ENCODE measurements at places on chromosomes 11 and 22. TPM values are rescaled to one million over a fixed set of nuclear protein-coding genes. Genes with fewer than 3 reads are reported as not detected.
A peak's percentile ranks its signal among the peaks of the same experiment; 100 is the strongest.

DNA sequence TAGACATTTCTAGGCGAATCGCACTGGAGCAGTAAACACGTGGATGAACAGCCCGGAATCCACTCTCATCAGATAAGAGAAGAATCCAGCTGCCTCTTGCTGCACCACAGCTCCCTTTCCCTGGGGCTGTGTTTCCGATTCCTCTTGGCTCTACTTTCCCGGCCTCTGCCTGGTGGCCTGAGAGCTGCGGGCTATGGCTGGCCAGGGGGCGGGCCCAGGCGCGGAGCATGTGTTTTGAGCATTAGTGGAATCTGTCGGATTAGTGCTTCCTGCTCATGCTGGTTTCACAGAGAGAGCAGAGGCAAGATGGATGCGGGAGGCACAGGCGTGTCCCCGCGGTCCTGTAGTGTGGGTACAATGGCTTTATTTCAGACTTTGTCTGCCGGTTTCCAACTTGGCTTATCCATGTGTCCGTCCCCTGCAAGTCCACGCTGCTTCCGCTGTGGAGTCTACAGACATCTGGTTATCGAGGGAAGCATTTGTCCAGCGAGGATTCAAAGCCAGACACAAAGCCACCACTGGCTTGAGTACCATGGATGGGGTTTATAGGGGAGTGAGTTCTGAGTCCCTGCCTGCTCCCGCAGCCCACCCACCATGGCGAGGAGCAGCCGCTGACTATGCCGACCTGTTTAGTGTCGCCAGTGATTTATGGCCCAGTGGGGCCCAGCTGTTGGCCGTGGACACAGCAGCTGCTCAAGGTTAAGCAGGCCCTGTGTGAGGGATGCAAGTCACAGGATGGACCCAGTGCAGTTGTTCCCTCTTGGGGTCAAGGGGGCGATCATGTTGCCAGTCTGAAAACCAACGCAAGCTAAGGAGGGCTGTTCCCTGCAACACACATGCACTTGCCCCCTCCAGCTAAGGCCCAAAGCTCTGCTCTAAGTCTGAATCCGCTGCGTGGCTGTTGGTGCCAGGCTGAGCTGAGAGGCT is 43.3 kb upstream of the EP300 start:
- no peaks in the 10 kb centered on the region for H3K36me3 ChIP-seq
- no peak overlapping the region for H3K4me3 ChIP-seq
- peak; percentile 58 for DNase-seq
- no peaks in the 10 kb centered on the region for H3K27me3 ChIP-seq
- peaks cover 23% of the 10 kb centered on the region for H3K4me1 ChIP-seq

DNA sequence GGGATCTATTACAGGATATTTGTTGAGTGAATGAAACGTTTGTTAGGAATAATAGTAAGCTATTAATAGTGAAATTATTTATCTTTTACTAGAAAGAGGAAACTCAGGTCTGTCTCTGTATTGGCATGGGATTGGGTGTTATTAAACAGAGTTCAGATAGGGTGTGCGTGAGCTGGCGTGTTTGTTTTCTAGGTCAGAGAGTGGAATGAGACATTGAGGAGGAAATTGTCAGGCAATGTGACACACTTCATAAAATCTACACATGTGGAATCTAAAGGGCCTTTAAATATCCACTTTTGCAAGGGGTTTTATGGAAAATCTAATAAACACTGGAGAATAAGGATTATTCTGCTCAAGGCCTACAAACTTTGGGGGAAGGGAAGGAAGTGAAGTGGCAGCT is 552.9 kb downstream of the NTM start:
- H3K4me3 ChIP-seq = no peak overlapping the region
- H3K36me3 ChIP-seq = no peaks in the 10 kb centered on the region
- H3K27me3 ChIP-seq = no peaks in the 10 kb centered on the region
- H3K27ac ChIP-seq = no peak overlapping the region

GRCh38 chr11:46364056-46364455 is 16.8 kb downstream of the DGKZ start:
- peaks cover 19% of the 10 kb centered on the region for H3K36me3 ChIP-seq
- no peak overlapping the region for H3K4me3 ChIP-seq
- H3K4me1 ChIP-seq = peaks cover 22% of the 10 kb centered on the region

GRCh38 chr11:3102641-3102921 is 45.4 kb upstream of the CARS1 start:
- no peaks in the 10 kb centered on the region for H3K27me3 ChIP-seq
- no peak overlapping the region for H3K27ac ChIP-seq
- H3K4me3 ChIP-seq = no peak overlapping the region

- H3K27me3 ChIP-seq = peaks cover 10% of the 10 kb centered on the region
- DNase-seq = peak; percentile 65
- no peaks in the 10 kb centered on the region for H3K36me3 ChIP-seq
- no peak overlapping the region for H3K27ac ChIP-seq
These were observed 48.5 kb upstream of the PRDM11 start for GRCh38 chr11:45097721-45098493.

- H3K27me3 ChIP-seq = no peaks in the 10 kb centered on the region
- no peak for DNase-seq
- no peaks in the 10 kb centered on the region for H3K36me3 ChIP-seq
- H3K4me1 ChIP-seq = peaks cover 12% of the 10 kb centered on the region
- peak overlapping the region; percentile 54 for H3K4me3 ChIP-seq
These were observed 471 bp upstream of the CEP126 start for GRCh38 chr11:101914341-101914737.

DNA sequence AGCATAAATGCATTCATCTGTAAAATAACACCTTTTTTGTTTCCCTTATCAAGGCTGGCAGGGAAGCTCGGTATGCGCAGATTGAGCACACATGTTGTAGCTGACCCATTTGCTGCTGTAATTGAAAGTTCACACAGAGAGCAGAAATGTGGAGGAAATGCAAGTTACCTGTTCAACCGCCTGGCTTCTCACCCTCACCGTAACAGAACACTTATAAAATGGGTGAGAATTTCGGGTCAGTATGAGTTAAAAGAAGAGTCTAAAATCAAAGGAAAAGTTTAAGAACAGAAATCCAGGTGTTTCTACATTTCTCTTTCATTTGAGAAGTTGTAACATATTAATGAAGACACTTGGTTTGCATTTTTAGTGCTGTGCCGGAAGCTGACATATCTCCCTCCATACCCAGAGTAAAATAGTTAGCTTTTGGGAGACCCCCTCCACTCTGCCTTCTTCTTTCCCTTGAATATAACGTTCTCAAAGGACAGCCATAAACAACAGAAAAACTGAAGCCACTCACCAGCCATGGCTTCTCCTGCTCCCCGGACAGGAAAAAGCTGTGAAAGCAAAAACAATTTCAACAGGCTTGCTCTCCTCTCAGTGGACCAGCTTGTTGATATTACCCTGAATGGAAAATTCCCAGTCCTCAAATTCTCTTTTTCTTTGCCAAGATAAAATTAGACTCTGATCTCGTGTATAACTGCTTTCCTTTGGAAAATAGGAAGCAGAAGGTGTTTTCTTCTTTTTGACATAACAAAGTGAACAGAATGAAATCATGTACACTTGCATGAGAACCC is at the start of gene CASP12:
Gene CASP12, minus strand, starts transcription at position 570 of the 794 bp plus-strand sequence.
- H3K27ac ChIP-seq = no peak within 1 kb of the TSS
- H3K36me3 ChIP-seq = no peaks in the 10 kb centered on the region
- H3K4me3 ChIP-seq = no peak within 1 kb of the TSS
- H3K4me1 ChIP-seq = peaks cover 5% of the 10 kb centered on the region
- DNase-seq = no peak

GRCh38 chr11:121575963-121576290 is 123.2 kb upstream of the SORL1-AS1 start:
- H3K27me3 ChIP-seq = no peaks in the 10 kb centered on the region
- no peak for DNase-seq
- no peak overlapping the region for H3K4me3 ChIP-seq
- H3K27ac ChIP-seq = no peak overlapping the region
- H3K36me3 ChIP-seq = no peaks in the 10 kb centered on the region
- no peaks in the 10 kb centered on the region for H3K4me1 ChIP-seq

- no peak overlapping the region for H3K27ac ChIP-seq
- H3K27me3 ChIP-seq = no peaks in the 10 kb centered on the region
- H3K4me3 ChIP-seq = no peak overlapping the region
- H3K36me3 ChIP-seq = peaks cover 27% of the 10 kb centered on the region
These were observed 16.8 kb upstream of the CASTOR1 start for GRCh38 chr22:30305906-30306626.

DNA sequence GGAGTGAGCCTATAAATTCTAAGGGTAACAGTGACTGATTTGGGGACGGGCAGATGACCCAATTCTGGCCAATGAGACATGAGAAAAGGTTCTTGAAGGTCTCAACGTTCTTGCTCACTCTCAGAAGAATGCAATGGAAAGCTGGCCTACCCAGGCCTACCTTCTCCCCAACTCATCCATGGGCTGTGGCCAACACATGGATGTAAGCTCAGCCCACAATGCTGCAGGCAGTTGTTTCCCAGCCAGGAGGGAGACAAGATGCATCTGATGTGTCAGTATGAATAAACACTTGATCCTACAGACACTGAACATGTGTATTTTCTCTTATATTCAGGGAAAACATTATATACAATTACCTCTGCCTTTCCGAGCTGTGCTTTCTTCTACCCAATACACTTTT is 24.4 kb downstream of the PI4KA start:
- no peak overlapping the region for H3K4me3 ChIP-seq
- H3K4me1 ChIP-seq = no peaks in the 10 kb centered on the region
- DNase-seq = no peak
- no peaks in the 10 kb centered on the region for H3K27me3 ChIP-seq

DNA sequence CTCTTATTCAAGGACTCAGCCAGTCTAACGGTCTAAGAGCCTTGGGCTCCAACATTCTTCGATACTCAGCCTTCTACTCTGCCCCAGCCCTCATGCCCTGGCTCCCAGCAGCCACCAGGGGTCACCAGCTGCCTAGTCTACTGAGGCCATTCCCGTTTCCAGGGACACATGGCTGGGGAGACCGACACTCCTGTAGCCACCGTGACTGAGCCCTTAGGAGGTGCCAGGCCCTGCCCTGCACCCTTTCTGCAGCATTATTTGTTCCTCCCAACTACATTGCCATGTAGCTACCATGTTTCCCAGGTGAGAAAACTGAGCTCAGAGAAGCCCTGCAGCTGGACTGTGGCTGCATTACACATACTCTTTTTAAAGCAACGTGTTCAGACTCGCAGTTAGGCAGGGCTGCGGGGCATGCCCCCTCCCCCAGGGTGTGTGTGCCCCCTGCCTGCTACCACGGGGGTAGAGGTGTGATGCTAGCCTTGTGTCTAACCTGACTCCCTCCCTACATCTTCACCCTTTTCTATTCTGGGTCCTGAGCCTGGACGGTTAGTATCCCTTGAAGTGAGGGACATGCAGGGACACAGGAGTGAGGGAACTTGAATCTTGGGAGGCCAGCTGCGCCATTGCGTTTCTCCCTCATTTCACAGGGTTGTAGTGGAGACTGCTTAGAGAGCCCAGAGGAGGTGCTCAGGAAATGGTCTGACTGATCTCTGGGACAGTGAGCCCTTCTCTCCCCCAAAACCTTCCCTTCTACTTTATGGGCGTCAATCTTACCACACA is 17.5 kb downstream of the ATG16L2 start:
- no peak overlapping the region for H3K27ac ChIP-seq
- H3K27me3 ChIP-seq = no peaks in the 10 kb centered on the region
- DNase-seq = peak; percentile 42
- peaks cover 16% of the 10 kb centered on the region for H3K4me1 ChIP-seq
- H3K4me3 ChIP-seq = no peak overlapping the region

DNA sequence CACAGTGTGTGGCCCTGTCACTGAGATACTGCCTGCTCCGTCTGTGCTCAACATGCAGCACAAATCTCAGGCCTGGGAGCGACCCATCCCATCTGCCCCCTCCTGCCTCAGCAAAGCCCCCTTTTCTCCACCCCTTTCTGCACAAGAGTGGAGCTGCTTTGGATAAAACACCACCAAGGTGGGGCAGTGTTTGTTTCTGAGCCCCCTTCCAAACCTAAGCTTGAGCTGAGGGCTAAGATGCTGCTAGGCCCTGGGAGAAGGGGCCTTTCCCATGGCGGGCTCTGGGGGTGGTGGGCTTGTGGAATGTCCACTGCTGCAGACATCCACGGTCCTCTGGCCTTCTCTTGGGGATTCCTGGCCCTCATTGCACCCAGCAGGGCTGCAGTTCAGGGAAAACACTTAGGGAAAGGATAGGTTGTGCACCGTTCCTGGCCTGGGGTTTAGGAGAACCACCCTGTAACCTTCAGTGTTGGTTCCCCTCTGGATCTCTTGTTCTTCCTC is 594.1 kb downstream of the TBC1D22A start:
- DNase-seq = no peak
- H3K4me3 ChIP-seq = no peak overlapping the region
- H3K36me3 ChIP-seq = no peaks in the 10 kb centered on the region
- no peaks in the 10 kb centered on the region for H3K27me3 ChIP-seq

GRCh38 chr11:99371257-99371656 is 350.5 kb downstream of the CNTN5 start:
- H3K27me3 ChIP-seq = no peaks in the 10 kb centered on the region
- no peak overlapping the region for H3K27ac ChIP-seq

DNA sequence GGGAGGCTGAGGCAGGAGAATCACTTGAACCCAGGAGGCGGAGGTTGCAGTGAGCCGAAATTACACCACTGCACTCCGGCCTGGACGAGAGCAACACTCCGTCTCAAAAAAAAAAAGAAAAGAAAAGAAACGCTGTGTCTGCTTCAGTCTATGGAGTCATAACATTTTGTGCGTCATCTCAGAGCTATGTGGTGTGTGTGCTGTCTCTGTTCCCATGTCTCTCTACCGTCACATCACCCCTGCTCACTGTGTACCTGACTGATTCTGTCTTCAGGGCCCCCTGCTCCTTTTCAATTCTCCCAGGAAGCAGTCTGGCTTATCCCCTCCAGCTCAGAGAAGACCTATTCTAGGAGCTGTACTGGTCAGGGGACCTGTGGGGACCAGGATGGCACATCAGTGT is 7.0 kb downstream of the BACE1-AS start:
- H3K4me1 ChIP-seq = no peaks in the 10 kb centered on the region
- H3K4me3 ChIP-seq = no peak overlapping the region
- H3K27ac ChIP-seq = no peak overlapping the region
- no peak for DNase-seq

DNA sequence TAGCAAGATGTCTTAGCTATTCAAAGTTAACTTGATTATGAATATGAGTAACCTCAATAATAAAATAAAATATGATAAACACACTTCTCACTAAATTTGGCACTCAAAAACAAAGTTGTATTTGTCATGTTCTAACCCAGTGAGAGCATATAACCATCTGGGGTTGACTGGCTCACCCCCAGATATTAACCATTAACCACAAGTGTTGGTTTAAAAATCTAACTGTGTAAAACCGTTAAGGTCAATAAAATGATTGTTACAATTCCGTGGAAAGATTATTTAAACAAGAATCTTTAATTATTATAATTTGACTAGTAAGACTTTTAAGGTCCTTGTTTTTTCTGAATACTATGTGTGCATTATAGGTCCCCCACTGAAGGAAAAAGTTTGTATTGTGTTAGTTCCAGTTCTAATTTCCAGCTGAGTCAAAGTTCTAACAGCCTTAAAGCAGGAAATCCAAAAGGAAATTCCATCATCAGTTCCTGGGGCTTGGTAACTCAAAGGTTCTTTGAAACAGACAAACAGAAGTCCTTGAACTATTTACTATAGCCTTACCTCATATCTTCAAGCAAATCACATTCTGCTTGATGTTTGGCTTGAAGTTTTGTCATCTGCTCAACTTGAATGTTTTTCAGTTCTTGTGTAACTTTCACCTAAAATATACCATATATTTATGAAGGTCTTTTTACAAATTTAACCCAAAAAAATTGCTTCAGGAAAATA is 2.5 kb downstream of the FCHSD2 start:
- peaks cover 14% of the 10 kb centered on the region for H3K4me1 ChIP-seq
- peaks cover 10% of the 10 kb centered on the region for H3K36me3 ChIP-seq
- H3K27ac ChIP-seq = no peak overlapping the region
- no peak for DNase-seq

TMEM132A gene
- total RNA-seq = 60.7 TPM

CCDC89 gene
- 0.26 TPM for total RNA-seq

C22orf15 gene
- not detected for total RNA-seq

CRYBB3 gene
- not detected for total RNA-seq

NTM gene
- 0.34 TPM for total RNA-seq

KCNJ11 gene
- not detected for total RNA-seq

POLR2L gene
- total RNA-seq = 144 TPM

ACRV1 gene
- not detected for total RNA-seq

AMOTL1 gene
- 14.8 TPM for total RNA-seq

OR52I2 gene
- not detected for total RNA-seq

Measured in SJSA1 (cell line).